Activated naive CD4-positive, alpha-beta T cell treated with anti-CD3 and anti-CD28 coated beads, Interleukin-2, amount 50 U/mL, for 72 hours (primary cell): ENCODE measurements at places on chromosomes 12 and 14.
A peak's percentile ranks its signal among the peaks of the same experiment; 100 is the strongest.

GRCh38 chr12:5715021-5715420 lies 230.0 kb downstream of the ANO2 start:
- DNase-seq: no peak

GRCh38 chr14:32934073-32934880 lies 4.4 kb upstream of the NPAS3 start:
- no peak for DNase-seq

GRCh38 chr12:6821591-6822425 lies at the start of gene GPR162:
Gene GPR162, plus strand, starts transcription at chr12:6821821. Its CDS starts 2,078 bp downstream, at chr12:6823899.
- DNase-seq: no peak

GRCh38 chr14:79040790-79041189 lies 870.6 kb downstream of the NRXN3 start:
- DNase-seq: no peak

GRCh38 chr12:121799842-121800693 lies 3.7 kb upstream of the SETD1B start:
- peak; percentile 84 for DNase-seq

DNA sequence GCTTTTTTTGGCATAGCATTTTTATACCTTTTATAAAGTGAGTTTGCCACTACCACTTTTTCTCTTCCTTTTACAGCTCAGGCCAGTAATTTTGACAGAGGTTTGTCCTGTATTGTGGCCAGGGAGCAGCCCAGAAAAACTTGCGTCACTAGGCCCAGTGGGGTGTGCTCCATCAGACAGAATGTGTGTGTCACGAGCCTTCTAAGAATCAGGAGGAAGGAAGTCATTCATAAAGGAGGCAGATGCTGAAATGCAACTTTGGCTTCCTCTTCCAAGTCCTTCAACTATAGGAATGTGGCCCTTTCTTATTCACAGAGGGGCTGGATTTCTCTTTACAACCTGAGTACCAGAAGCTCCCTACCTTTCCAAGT lies 10.1 kb upstream of the RAB35 start:
- no peak for DNase-seq

DNA sequence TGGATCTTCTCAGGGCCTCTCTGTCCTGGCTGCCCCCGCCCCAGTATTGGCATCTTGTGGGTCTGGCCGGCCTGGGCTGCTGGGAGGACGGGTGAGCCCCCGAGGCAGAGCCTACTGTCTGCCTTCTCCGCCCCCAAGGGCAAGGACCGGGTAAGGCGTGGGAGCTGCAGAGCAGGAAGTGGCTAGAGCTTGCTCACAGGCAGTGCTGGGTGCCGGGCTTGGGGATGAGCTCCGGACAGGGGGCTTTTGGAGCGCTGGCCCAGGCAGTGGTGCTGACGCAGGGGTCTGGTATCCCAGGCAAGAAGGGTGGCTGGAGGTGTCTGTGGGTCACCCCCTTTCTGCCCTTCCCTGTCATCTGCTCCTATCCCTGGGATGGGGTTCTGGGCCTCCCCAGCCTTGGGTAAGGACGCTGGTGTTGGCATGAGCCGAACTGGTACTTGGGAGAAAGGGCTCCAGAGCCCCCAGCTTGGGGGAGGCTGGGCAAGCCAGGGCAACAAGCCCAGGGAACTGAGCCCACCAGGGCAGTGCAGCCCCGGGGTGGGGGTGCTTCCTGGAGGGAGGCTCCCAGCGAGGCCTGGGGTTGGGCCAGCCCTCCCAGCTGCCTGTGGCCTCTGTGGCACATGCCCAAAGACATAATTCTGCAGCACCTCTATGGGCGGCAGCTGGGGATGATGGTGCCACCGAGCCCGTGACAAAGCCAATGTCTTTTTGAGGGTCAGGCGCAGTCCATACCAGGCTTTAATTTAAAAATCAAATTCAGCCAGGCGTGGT lies 126.3 kb downstream of the KIF26A start:
- DNase-seq: no peak

GRCh38 chr14:96509457-96510090 lies 7.4 kb downstream of the PAPOLA start:
- no peak for DNase-seq

GRCh38 chr12:79932357-79932756 lies 2.5 kb downstream of the PPP1R12A start:
- DNase-seq: no peak

DNA sequence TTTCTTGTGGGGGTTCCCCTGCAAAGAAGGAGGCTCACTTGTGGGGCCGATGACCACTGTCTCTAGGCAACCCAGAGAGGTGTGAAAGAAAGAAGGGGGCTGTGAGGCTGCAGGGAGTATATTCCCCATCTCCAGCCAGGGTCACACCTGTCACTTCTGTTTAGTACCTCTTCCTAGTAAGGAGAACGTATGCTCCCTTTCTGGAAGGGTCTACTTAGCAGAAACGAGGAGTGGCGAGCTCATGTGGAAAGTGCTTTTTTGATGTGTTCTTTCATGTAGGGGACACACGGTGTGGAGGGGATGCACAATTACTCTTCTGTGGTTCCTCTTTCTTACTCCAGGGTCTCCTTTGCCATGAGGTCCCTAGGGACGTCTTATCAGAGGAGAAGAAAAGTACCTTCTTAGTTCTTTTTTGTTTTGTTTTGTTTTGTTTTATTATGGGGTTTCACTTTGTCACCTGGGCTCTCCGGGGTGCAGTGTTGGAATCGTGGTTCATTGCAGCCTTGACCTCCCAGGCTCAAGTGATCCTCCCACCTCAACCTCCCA lies 58.3 kb downstream of the PRKCH start:
- no peak for DNase-seq

GRCh38 chr12:113142173-113142885 lies 6.8 kb upstream of the RASAL1 start:
- DNase-seq: no peak

GRCh38 chr12:28063355-28063880 lies 90.9 kb upstream of the PTHLH start:
- DNase-seq: no peak
